Activated CD8-positive, alpha-beta memory T cell treated with anti-CD3 and anti-CD28 coated beads, Interleukin-2, amount 10 ng/mL, durations not matched to agents 7 days and 5 days (primary cell): ENCODE measurements at places on chromosomes 7 and 10. TPM values are rescaled to one million over a fixed set of nuclear protein-coding genes. Genes with fewer than 3 reads are reported as not detected.
A peak's percentile ranks its signal among the peaks of the same experiment; 100 is the strongest.

DNA sequence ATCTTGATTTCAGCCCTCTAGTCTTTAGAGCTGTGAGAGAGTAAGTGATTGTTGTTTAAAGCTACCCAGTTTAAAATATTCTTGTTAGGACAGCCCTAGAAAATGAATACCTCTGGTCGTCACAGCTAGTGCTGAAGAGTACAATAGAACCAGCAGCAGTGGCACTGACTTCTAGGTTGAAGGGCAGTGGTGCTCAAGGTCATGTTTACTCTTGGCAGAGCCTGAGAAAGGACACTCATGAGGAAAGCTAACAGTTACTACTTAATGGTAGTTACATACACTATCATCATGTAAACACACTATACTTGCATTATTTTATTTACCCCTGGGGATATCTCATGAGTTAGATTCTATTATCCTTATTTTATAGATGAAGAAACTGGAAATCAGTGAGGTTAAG lies 323.0 kb downstream of the SH2D4B start:
- no peaks in the 10 kb centered on the region for H3K4me1 ChIP-seq
- DNase-seq, result no peak
- no peaks in the 10 kb centered on the region for H3K36me3 ChIP-seq
- no peaks in the 10 kb centered on the region for H3K27me3 ChIP-seq
- H3K4me3 ChIP-seq, result no peak overlapping the region

- no peak overlapping the region for H3K27ac ChIP-seq
- H3K36me3 ChIP-seq, result no peaks in the 10 kb centered on the region
- peaks cover 10% of the 10 kb centered on the region for H3K27me3 ChIP-seq
- no peak overlapping the region for H3K4me3 ChIP-seq
- H3K4me1 ChIP-seq, result no peaks in the 10 kb centered on the region
- no peak for DNase-seq
Measured at GRCh38 chr7:7527047-7527446, 8.6 kb downstream of the COL28A1 start.

GRCh38 chr10:14459665-14460064 lies 128.9 kb upstream of the FRMD4A start:
- no peaks in the 10 kb centered on the region for H3K4me1 ChIP-seq
- H3K36me3 ChIP-seq, result no peaks in the 10 kb centered on the region
- H3K4me3 ChIP-seq, result no peak overlapping the region
- DNase-seq, result no peak
- peaks cover 10% of the 10 kb centered on the region for H3K27me3 ChIP-seq
- H3K27ac ChIP-seq, result no peak overlapping the region

DNA sequence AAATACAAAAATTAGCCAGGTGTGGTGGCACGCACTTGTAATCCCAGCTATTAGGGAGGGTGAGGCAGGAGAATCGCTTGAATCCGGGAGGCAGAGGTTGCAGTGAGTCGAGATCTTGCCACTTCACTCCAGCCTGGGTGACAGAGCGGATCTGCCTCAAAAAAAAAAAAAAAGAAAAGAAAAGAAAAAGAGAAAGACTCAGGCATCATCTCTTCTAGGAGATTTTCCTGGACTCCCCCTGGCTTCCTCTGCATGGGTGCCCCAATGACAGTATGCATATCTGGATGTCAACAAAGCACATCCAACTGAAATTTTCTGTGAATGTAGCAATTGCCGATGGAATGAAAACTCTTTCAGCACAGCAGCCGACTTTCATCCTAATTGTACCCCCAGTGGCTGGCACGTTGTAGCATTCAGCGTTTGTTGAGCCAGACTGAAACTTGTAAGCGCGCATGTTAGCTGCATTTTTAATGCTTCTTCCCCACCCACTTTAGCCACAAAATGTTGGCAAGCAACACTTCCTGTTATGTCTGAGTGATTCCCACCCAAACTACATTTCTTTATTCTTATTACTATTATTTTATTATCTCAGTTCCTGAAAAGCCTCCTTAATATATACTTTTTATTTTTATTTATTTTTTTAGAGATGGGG lies 70.2 kb downstream of the PRTFDC1 start:
- peaks cover 16% of the 10 kb centered on the region for H3K36me3 ChIP-seq
- H3K4me1 ChIP-seq, result peaks cover 32% of the 10 kb centered on the region
- peak overlapping the region; percentile 45 for H3K4me3 ChIP-seq
- DNase-seq, result peak; percentile 74
- no peaks in the 10 kb centered on the region for H3K27me3 ChIP-seq
- H3K27ac ChIP-seq, result peak overlapping the region; percentile 76

DNA sequence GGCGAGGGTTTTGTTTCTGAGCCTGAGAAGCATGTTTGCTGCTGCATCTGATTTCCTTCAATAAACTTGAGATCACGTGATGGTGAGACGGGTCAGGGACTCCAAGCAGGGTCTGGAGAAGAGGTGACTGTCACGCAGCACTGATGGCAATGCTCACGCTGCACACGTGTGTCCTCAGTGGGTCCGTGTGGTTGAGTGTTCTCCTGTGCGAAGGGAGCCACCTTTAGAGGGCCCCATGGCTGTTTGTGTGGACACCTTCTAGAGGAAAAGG lies 100.4 kb downstream of the WDR37 start:
- DNase-seq, result peak; percentile 2
- no peak overlapping the region for H3K4me3 ChIP-seq
- no peaks in the 10 kb centered on the region for H3K36me3 ChIP-seq

- no peak for DNase-seq
- H3K27me3 ChIP-seq, result peaks cover 52% of the 10 kb centered on the region
- H3K27ac ChIP-seq, result peak overlapping the region; percentile 29
- H3K4me3 ChIP-seq, result peak overlapping the region; percentile 78
- peaks cover 14% of the 10 kb centered on the region for H3K4me1 ChIP-seq
Measured at GRCh38 chr7:138980563-138981291, 462 bp downstream of the KIAA1549 start.

DNA sequence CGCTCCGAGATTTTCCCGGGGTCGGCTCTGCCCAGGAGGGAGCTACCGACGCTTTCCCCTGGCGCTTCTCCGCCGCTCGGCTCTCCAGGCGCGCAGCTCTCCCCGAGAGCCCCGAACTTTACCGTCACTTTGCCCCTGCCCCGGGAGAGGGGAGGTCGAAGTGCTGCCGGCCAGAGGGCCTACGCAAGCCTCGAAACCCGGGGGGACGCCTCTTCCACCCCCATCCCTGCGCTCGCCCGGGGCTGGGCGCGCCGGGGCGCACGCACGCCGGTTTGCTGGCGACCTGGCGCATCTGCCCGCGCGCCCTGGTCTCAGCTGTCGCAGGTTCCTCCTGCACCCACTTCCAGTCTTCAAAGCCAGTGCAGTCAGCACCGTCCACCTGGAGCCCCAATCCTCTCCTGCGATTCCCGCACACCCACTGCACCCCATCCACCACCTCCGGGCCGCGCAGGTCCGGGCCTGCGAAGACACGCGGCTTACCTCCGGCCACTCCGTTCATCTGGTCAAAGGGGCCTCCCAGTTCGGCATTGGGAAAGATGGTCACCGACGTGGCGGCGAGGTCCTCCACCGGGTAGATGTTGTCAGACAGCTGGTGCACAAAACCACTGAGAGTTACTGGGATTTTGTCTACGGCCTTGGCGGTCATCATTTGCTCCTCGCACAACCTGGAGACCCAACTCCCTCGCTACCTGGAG lies 638 bp downstream of the EGR2 start:
- peak overlapping the region; percentile 83 for H3K4me3 ChIP-seq
- peak; percentile 52 for DNase-seq
- H3K4me1 ChIP-seq, result peaks cover 54% of the 10 kb centered on the region
- H3K27me3 ChIP-seq, result peaks cover 69% of the 10 kb centered on the region

GRCh38 chr7:80172387-80172786 lies 37.8 kb downstream of the GNAI1 start:
- H3K27me3 ChIP-seq, result no peaks in the 10 kb centered on the region
- H3K4me3 ChIP-seq, result no peak overlapping the region
- DNase-seq, result no peak
- no peaks in the 10 kb centered on the region for H3K36me3 ChIP-seq
- H3K27ac ChIP-seq, result no peak overlapping the region

DNA sequence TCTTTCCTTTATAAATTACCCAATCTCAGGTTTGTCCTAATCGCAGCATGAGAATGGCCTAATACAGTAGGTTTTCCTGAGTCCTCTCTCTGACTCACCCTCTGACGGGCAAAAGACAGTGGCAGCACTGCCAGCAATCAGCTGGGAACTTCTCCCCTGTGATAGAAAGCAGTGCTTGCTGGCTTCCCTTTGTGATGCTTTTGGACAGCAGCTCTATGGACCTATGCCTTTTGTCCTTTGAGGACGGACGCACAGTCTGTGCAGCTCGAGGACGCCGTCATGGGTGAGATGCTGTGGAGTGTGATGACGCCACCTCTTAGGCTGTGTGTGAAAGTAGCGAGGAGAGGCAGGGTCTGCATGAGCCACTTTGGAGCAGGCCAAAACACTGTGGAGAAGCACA lies 68.8 kb downstream of the KIAA1217 start:
- DNase-seq, result no peak
- H3K27ac ChIP-seq, result no peak overlapping the region
- no peaks in the 10 kb centered on the region for H3K27me3 ChIP-seq
- no peak overlapping the region for H3K4me3 ChIP-seq

GRCh38 chr7:110675383-110676103 lies 415.4 kb upstream of the LRRN3 start:
- DNase-seq, result no peak
- peaks cover 5% of the 10 kb centered on the region for H3K36me3 ChIP-seq
- no peaks in the 10 kb centered on the region for H3K4me1 ChIP-seq

GRCh38 chr10:55212051-55212450 lies 411.0 kb upstream of the PCDH15 start:
- H3K36me3 ChIP-seq, result no peaks in the 10 kb centered on the region
- DNase-seq, result no peak
- H3K4me3 ChIP-seq, result no peak overlapping the region
- no peak overlapping the region for H3K27ac ChIP-seq

DNA sequence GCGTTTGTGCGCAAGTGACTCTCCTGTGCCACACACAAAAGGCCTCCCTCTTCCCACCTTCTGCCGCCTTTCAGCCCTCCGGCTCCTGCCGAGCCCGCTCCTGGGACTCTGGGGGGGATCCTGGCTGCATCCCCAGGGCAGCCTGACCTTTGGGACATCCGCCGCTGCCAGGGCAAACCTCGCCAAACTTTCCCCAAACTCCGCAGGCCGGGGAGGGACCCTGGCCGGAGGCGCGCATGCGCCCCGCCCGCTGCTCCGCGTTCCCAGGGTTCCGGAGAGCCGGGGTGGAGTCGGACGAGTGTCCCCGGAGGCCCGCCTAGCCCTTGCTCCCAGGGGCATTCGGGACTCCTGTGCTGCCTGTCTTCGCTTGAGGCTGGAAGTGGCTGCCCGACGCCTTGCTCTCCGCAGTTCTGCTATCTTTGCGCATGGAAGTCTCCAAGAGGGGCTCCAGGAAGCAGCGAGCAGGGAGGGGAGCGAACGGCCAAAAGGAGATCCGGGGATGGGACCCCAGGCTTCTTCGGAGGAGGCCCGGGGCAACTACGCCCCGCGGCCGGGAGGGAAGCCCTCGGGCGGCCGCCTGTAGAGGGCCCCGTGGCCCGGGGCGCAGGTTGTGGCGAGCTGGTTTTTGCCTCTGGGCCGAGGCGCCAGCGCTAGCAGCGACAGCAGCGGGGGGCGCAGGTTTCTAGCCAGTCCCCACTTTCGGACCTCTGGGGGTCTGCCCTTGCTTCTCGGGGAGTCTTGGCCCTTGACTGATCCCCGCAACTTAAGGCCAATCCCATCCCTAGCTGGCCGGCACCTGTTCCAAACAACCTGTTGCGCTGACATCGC lies 7.0 kb downstream of the PTF1A start:
- no peaks in the 10 kb centered on the region for H3K36me3 ChIP-seq
- peaks cover 90% of the 10 kb centered on the region for H3K27me3 ChIP-seq
- H3K4me3 ChIP-seq, result no peak overlapping the region

GRCh38 chr7:101315336-101315735 lies 6.3 kb downstream of the IFT22 start:
- no peak overlapping the region for H3K4me3 ChIP-seq
- H3K36me3 ChIP-seq, result peaks cover 12% of the 10 kb centered on the region
- H3K27ac ChIP-seq, result no peak overlapping the region
- no peaks in the 10 kb centered on the region for H3K27me3 ChIP-seq
- H3K4me1 ChIP-seq, result no peaks in the 10 kb centered on the region

DNA sequence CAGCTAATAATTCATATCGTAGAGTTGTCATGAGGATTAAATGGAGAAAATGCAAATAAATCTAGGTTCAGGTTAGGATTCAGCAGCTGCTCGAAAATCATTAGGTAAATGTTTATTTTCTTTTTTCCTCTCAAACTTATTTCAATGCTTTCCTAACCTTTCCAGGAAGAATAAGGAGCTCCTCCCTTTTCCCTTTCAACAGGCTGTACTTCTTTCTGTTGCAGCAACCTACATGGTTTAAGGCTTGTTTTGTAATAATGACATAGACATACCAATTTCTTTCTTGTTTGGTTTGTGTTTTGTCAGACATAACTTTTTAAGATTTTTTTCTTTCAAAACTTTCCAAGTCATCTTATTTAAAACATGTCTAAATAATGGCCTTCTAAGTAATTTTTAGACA lies 18.2 kb downstream of the GPR141 start:
- no peaks in the 10 kb centered on the region for H3K4me1 ChIP-seq
- H3K27ac ChIP-seq, result no peak overlapping the region
- H3K27me3 ChIP-seq, result peaks cover 11% of the 10 kb centered on the region
- no peaks in the 10 kb centered on the region for H3K36me3 ChIP-seq

DNA sequence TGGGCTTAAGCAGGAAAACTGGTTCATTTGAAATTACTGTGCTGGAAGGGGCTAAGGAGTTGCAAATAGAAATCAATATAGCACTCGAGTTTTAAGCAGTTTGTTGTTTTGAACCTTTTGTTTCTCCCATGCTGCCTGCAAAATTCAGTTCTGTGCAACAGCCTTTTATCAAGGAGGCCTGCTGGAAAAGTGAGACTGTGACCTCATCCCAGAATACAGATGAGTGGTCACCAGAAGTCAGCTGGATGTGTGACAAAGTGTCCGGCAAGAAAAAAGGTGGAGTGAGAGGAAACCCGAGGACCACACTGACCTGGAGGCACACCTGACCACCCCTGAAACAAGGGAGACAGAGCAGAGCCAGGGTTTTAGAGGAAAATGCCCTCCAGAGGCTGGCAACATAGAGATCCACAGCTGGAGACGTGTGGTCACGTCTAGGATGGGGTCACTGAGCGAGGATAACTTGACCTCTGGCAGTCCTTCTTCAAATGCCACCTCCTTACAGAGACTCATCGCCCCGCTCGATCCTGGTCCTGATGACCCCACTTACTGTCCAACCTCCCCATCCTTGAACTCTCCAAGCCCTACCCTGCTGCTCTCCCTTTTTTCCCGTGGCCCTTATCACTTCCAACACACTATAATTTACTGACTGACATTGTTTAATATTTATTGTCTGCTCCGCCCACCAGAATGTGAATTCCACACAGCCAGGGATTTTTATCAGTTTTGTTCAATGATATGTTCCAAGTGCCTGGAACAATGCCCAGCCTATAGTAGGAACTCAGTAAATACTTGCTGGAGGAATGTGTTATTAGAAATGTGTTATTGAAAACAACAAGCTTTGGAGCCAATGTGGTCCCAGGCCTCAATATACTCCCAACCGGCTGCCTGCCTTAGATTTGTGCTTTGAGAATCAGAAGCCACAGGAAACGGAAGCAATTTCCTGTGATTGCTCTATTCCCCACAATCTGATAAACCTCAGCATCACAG lies 243.8 kb downstream of the GLI3 start:
- no peaks in the 10 kb centered on the region for H3K27me3 ChIP-seq
- no peaks in the 10 kb centered on the region for H3K36me3 ChIP-seq
- no peaks in the 10 kb centered on the region for H3K4me1 ChIP-seq
- H3K4me3 ChIP-seq, result no peak overlapping the region

The SEMA4G gene
- total RNA-seq, result 0.26 TPM

The CTTNBP2 gene
- total RNA-seq, result not detected

The CBX3 gene
- total RNA-seq, result 279 TPM

The OR2A12 gene
- not detected for total RNA-seq

The CCDC146 gene
- total RNA-seq, result 8.3 TPM

The CRPPA gene
- total RNA-seq, result 1.1 TPM

The GPER1 gene
- total RNA-seq, result not detected

The BMPER gene
- total RNA-seq, result not detected

The IFRD1 gene
- total RNA-seq, result 45.3 TPM

The STK31 gene
- total RNA-seq, result not detected

The NCOA4 gene
- total RNA-seq, result 90.9 TPM

The BAIAP2L1 gene
- 1.4 TPM for total RNA-seq
